Left ventricle myocardium superior (tissue), 1 donor: ENCODE measurements at places on chromosomes 16 and 17. TPM values are rescaled to one million over a fixed set of nuclear protein-coding genes. Genes with fewer than 3 reads are reported as not detected.
A peak's percentile ranks its signal among the peaks of the same experiment; 100 is the strongest.

- peak; percentile 79 for DNase-seq
Measured at GRCh38 chr16:67881621-67882161, 3.0 kb upstream of the NRN1L start.

Gene ZNF385C
- 0.20 TPM for total RNA-seq

Gene CD79B
- total RNA-seq = 5.7 TPM

DNA sequence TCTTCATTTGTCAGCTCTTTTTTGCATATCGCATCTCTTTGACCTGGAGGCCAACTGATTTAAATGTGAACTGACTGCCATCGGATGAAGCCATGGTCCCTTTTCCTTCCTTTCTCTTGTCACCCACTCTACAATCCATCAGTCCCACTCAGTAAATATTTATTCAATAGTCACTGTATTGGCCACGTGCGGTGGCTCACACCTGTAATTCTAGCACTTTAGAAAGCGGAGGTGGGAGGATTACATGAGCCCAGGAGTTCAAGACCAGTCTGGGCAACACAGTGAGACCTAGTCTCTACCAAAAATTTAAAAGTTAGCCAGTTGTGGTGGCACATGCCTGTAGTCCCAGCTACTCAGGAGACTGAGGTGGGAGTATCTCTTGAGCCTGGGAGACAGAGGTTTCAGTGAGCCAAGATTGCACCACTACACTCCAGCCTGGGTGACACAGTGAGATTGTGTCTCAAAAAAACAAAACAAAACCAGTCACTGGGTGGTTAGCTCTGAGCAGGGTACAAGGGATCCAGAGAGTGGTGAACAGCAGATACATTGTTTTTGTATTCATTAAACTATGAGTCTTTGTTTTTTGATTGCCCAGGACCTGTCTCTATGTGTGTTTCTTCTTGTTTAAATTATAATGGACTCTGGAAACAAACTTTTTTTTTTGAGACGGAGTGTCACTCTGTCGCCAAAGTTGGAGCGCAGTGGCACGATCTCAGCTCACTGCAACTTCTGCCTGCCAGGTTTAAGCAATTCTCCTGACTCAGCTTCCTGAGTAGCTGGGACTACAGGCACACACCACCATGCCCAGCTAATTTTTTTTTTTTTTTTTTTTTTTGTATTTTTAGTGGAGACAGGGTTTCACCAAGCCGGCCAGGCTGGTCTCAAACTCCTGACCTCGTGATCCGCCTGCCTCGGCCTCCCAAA lies 6.9 kb downstream of the PHAF1 start:
- DNase-seq = no peak

- DNase-seq = no peak
Measured at GRCh38 chr16:81335669-81336068, 20.9 kb downstream of the GAN start.

Gene MT1B
- not detected for total RNA-seq

DNA sequence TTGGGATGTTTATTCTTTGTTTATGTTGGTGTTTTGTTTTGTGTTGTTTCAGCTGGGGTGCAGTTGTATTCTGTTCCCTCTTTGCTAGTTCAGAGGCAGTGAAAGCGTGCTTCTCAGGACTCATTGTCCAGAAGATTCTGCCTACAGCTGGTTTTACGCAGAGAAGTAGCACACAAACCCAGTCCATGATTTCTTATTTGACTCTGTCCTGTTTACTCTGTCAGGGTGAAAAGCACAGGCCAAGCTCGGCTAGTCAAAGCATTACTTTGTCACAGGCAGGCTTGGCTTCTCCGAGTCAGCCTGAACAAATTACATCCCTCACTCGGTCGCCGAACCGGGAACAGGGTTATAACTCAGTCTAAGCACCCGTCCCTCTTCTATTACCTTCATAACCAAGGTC lies 435.0 kb downstream of the MAF start:
- DNase-seq = no peak

Gene NACA2
- total RNA-seq = not detected

DNA sequence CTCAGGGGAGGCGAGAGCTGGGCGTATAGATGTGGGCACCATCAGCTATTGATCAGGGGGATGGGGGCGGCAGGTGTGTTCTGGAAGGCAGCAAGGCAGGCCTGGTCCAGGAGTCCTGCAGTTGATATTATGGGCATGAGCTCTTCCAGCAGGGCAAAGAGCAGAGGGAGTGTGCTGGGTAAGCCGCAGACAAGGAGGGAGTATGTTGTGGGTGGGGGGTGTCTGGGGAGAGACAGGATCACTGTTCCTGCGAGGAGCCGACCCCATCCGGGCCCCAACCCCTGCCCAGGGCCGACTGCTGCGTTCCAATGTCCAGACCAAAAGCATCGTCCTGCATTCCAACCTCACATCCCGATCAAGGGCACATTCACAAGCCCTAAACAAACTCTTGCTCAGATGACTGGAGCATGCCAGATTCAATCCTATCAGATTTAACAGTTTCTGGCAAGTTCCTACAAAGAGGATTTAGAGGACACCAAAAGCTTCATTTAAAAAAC lies 9.2 kb downstream of the MXRA7 start:
- peak; percentile 29 for DNase-seq

GRCh38 chr16:3007957-3008689 lies 4.6 kb upstream of the CLDN9 start:
- no peak for DNase-seq

DNA sequence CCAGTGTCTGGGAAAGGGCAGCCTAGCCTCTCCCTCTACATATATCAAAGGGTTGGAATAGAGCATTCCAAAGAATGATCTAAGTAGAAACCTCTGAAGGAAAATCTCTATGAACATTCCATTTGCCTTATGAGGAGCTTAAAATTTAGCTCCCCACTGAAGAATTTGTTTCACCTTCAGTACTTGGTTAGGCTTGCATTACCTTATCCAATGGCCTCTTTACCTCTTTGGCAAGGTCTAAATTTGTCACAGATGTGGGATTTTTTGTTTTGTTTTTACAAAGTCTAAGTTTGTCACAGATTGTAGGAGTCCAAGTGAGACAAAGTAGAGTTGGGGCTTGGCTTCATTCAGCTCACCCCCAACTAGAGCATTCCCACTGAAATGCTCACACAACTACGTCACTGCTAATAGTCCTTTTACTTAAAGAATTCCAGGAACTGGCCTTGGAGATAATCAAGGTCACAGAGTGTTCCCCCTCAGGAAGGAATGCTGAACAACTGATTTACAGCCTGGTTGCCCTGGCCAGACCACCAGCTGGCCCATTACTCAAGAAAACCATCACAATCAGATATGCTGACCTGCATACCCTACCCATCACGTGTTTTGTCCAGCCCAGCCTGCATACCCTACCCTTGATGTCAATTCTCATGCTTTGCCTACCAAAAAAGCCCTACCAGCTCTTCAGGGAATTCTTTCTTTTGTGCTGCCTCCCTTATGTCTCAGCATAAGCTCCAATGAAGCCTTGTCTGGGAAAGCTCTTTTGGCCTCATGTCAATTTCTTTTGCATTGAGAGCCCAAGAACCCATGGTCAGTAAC lies 26.5 kb upstream of the PPM1D start:
- DNase-seq = no peak

DNA sequence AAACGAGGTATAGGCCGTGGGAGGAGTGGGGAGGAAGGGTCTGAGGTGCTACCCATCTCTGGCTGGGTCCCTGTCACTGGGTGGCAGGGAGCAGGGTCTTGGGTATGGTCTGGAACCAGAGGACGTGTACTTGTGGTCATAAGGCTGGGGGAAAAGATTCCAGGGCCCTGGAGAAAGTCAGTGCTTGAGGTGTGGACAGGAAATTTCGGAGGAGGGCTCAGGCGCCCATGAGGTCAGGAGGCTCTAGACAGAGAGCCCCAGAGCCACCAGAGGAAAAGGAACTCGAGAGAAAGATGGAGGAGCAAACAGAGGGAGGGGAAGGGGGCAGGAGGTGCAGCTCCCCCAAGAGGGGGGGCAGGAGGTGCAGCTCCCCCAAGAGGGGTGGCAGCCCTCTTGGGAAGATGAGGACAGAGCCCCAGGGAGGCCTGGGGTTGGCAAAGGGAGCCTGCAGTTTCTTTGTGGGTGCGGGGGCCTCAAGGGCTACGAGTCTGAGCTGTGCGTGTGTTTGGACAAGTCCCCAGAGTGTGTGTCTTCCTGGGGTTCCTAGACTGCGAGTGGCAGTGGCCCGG lies 683 bp upstream of the SLC7A6 start:
- no peak for DNase-seq

DNA sequence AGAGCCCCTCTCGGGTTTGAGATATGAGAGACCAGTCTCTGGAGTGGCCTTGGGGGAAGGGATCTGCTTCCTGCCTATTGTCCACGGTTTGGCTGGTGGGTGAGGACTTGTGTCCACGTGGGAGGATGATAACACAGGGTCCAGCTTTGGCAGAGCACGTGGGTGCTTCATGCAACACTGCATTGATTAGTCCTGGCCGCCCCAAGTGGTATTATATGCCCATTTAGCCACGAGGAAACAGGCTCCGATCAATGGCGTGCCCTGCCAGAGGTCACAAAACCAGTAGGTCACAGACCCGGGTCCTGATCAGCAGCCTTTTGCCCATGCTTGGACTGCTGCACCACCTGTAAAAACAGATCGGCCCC lies 141.6 kb downstream of the RGS9 start:
- DNase-seq = no peak

GRCh38 chr17:5209396-5209795 lies 17.7 kb upstream of the ZNF594 start:
- DNase-seq = no peak

DNA sequence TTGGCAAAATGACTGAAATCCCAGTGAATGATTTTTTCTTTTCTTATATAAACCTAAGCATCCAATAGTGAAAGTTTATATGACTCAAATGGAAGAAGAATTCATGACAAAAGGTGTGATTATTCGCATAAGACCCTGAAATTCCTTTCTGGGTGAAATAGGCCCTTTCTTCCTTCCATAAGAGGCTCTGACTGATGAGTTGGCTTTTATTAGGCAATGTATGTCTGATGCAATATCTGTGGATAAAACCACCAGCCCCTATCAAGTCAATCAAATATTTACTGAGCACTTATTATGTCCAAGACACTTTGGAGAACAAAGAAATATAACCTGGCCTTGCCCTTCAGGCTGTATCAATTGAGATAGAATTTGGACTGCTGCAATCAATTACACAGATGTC lies 316.6 kb downstream of the CDH13 start:
- DNase-seq = no peak

DNA sequence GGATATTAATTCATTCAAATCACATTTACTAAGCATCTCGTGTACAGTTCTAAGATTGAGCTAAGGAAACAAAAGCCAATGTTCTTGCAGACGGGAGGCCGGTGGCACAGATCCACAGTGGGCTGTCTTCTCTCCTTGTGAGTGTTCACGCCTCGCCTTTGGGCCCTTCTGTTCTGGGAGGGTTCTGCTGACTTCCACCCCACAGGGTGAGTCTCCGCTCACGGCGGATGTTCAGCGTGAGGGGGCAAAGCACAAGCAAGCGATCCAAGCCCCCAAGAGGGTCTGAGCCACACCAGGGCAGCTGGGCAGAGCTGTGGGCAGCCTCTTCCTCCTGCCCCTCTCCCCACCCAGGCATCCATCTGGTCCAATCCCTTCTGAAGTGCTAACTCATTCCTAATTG lies 84.3 kb upstream of the DOC2B start:
- DNase-seq = peak; percentile 63

Gene SLC2A4
- total RNA-seq = 170 TPM

Gene SEZ6L2
- 0.22 TPM for total RNA-seq

DNA sequence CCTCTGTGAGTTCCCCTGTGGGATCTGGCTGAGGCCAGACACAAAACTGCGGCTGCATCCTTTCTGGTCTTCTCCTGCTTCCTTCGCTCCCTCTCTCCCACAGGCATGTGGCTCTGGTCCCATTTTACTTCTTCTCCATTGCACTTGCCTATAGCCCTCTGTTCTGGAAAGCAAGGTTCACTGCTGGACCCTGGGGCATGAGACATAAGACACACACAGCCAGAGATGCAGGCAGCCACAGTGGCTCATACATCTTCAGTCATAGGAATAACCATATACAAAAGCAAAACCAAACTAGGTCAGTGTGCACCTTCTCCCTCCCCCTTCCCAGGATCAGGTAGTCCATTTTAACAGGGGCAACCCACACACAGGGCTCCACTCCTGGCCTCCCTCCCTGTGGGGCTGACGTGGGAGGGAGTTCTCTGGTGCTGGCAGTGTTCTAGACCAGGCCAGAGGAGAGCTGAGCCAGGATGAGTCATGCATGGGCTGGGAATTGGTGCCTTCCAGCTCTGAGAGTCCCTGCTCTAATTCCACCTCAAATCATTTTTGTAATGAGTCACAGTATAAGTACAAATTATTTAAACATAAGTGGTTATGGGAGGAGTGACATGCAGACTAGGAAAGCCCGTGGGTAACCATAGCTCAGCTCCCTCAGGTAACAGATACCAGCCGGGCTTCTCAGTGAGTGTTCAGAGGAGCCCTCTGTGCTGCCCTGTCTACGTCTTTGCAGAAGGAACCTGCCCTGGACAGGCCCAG lies 58.0 kb downstream of the ASIC2 start:
- peak; percentile 68 for DNase-seq

DNA sequence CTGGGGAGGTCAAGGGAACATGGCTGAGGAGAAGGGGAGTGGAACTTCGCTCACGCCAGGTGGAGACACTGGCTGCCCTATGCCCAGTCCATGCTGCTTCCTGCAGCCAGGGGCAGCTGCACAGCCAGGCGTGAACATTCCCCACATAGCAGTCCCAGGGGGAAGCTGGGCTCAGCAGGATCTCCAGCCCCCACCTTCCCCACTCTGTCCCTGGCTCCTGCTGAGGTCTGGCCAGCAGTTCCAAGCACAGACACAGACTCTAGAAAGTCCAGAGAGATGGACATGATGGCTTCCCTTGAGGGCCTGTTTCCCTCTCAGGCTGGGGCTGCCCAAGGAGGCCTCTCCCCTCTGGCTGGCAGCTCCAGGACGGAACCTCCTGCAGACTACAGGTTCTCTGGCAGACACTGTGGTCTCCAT lies 9.3 kb downstream of the JUP start:
- DNase-seq = peak; percentile 86

DNA sequence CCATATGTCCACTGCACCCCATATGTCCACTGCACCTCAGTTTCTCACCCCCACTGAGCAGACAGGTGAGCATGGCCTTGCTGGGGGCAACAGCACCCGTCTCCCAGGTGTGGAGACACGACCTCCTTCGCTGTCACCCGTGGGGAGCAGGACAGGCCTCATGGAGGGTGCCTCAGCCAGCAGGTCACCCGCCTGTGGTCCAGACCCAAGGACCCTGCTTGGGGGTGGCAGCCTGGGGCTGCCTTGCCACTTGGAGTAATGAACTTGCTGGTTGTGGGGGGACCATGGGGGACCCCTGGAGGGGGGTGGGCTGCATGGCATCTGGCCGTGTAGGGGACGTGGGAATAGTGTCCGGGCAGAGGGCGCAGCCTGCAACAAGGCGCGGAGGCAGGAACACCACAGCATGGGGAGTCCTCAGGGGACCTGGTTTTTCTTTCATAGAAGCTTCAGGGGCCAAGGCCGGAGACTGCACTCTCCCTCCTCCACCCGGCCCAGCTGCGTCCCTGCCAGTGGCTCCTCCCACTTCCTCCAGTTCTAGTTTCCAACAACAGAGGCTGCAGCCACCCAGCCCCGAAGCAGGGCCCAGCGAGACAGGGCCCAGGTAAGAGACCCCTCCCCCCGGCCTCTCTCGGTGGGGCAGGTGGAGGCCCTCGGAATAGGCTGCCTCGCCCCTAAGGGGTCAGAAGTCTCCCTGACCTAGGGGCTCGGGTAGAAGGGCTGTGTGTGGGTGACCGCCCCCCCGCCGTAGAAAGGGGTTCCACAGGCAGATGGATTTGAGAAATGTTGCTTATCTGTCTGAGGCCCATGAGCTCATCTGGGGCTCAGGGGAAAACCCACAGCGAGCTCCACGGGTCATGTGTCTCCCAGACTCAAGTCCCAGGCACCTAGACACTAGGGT lies at the start of gene NHLRC4:
TSS of gene NHLRC4 (plus strand) at position 531 of the 898 bp plus-strand sequence. CDS start 1,043 bp downstream, outside the sequence.
- peak; percentile 83 for DNase-seq

Gene MAPK7
- total RNA-seq = 10.7 TPM
